ENCODE measurements at places on chromosomes 2 and 18. TPM values are rescaled to one million over a fixed set of nuclear protein-coding genes. Genes with fewer than 3 reads are reported as not detected.

COQ10B gene
- 34.7 TPM for total RNA-seq

DNA sequence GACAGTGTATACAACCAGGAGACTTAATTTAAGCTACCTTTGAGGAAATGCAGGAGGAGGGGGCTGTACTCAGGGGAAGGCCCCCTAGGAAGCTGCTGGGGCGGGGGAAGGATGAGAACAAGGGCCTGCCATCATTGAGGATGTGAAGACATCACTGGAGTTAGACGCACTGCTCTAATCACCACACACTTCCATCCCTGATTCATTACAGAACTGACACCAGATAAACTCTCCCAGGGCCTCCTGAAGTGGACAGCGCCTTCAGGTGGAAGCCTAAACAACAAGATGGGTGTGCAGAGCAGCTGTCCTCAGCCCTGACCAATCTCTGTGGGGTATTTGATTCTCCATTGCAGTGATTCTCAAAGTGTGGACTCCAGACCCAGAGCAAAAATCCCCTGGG lies 30.6 kb upstream of the SLC35G4 start:
- DNase-seq = no peak

DNA sequence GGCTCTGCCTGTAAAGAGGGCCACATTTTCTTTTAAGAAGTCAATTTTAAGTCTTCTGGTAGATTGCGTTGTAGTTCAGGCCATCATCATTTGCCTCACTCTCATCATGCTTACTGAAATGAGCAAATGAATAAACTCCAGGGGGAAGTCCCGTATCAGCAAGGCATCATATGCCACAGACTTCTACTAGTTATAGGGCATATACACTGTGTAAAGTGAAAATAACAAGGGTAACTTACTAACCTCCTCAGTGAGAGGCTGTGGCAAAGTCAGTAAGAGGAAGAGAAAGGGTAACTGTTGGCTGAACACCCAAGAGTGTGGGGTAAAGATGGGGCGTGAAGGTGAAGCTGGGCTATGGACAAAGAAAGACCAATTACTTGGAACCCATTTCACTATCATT lies 456.2 kb downstream of the SPAG16 start:
- DNase-seq = no peak

ASTL gene
- total RNA-seq = 0.18 TPM

- DNase-seq = peak; percentile 39
Measured at GRCh38 chr2:161273038-161273760, 35.0 kb upstream of the PSMD14 start.

DHRS9 gene
- 0.21 TPM for total RNA-seq

- DNase-seq = no peak
Measured at GRCh38 chr2:2306878-2307277, 24.2 kb downstream of the MYT1L start.
